Endodermal cell (in vitro differentiated cells): ENCODE measurements at places on chromosomes 5 and 9. TPM values are rescaled to one million over a fixed set of nuclear protein-coding genes. Genes with fewer than 3 reads are reported as not detected.

DNA sequence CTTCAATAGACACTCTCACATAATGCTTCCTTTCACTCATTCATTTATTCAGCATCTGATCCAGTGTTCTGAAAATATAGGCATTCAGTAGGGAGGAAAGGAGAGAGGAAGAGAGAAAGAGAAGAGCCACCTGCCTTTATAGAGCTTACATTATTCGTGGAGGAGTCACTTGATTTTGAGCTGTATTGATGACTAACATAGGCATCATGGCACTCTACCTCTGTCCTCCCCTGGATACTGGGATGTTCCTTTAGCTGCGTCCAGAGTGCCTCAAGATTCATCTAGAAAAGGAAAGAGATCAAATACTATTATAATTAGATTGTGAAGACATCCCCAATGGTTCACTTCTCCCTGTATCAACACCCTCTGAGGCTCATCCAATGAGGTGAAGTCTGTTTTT, 345.1 kb downstream of the SPATA31D1 start:
- no peak for DNase-seq

DNA sequence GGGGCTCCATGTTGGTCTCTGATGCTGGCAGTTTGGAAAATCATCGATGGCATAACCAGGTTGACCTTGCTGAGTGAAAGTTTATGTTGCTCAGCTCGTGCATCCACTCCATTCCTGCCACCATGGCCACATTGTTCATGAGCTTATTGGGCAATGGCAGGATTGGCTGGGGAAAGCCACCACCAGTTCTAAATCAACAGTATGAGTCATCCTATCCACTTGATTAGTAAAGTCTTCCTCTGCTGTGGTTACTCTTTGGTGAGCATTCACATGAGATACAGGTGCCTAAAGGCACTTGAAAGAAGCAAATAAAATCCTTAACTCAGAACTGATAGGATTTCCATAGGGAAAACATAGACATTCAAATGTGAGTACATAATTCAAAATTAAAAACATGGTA, 131.8 kb upstream of the FBN2 start:
- no peak for DNase-seq

DNA sequence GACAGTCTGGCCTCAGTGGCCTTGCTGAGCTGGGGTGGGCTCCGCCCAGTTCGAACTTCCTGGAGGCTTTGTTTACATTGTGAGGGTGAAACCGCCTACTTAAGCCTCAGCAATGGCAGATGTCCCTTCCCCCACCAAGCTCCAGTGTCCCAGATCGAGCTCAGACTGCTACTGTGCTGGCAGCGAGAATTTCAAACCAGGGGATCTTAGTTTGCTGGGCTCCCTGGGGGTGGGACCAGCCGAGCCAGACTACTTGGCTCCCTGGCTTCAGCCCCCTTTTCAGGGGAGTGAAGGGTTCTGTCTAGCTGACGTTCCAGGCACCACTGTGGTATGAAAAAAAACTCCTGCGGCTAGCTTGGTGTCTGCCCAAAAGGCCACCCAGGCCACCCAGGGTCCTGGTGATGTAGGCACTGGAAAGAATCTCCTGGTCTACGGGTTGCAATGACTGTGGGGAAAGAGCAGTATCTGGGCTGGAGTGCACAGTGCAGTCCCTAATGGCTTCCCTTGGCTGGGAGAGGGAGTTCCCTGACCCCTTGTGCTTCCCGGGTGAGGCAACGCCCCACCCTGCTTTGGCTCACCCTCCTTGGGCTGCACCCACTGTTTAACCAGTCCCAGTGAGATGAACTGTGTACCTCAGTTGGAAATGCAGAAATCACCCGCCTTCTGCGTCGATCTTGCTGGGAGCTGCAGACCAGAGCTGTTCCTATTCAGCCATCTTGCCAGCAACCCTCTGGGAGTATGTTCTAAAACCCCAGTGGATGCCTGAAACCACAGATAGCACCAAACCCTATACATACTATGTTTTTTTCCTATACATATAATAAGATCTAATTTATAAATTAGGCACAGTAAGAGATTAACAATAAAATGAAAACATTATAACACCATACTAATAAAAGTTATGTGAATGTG, 95.5 kb downstream of the TMEM161B start:
- peak; percentile 71 for DNase-seq

- DNase-seq, result no peak
Measured at GRCh38 chr5:89572696-89573095, 689.7 kb upstream of the MEF2C start.

GRCh38 chr5:156006026-156006647, 320.8 kb upstream of the SGCD start:
- DNase-seq, result no peak

- DNase-seq, result no peak
Measured at GRCh38 chr5:126450346-126450745, 27.1 kb downstream of the GRAMD2B start.

GRCh38 chr9:77933019-77933418, 98.6 kb downstream of the GNAQ start:
- DNase-seq, result no peak

DNA sequence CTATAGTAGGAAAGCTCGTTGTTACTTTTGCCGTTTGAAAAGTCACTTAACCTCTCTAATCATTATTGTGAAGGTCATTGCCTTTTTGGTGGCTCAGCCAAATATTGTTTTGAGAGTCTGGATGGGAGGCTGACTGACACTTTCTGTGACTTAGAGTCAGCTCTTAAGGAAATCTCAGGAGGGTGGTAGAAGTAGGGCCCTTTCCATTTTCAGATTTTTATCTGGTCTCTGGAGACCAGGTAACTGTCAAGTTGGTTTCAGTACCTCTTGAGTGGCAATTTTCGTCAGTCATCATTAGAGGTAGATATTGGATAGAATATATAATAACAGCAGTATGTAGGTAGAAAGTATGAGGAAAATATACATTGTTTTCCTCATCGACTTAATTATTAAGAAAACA, 23.3 kb downstream of the UGCG start:
- DNase-seq, result no peak

GRCh38 chr9:110197330-110198187, 10.4 kb downstream of the C9orf152 start:
- DNase-seq, result no peak

DNA sequence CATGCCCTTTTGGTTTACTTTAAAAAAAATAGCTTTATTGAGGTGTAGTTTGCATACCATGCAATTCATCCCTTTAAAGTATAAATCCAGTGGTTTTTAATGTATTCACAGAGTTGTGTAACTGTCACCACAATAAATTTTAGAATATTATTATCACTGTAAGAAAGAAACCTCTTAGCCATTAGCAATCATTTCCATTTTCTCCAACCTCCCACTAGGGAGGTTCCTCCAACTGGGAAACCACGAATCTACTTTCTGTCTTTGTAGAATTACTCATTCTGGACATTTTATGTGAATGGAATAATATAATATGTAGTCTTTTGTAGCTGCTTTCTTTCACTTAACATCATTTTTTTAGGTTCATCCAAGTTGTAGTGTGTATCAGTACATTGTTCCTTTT, 43.5 kb downstream of the UNC13B start:
- DNase-seq, result no peak

DNA sequence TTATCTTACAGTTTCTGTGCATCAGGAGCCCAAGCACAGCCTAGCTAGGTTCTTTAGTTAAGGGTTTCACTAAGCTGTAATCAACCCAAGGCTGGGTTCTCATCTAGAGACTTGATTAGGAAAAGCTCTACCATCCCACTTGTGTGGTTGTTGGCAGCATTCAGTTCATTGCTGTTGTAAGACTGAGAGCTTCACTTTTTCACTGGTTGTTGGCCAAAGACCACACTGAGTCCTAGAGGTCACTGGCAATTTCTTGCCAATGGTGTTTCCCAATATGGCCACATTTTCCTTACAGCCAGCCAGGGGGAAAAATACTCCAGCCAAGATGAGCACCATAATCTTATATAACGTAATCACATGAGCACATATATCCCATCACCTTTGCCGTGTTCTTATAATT, 74.3 kb downstream of the SMIM15 start:
- no peak for DNase-seq

- peak; percentile 92 for DNase-seq
Measured at GRCh38 chr9:131407717-131408195, 13.9 kb downstream of the PRRC2B start.

GRCh38 chr9:106218427-106218826, 524.1 kb downstream of the TMEM38B start:
- DNase-seq, result no peak

DNA sequence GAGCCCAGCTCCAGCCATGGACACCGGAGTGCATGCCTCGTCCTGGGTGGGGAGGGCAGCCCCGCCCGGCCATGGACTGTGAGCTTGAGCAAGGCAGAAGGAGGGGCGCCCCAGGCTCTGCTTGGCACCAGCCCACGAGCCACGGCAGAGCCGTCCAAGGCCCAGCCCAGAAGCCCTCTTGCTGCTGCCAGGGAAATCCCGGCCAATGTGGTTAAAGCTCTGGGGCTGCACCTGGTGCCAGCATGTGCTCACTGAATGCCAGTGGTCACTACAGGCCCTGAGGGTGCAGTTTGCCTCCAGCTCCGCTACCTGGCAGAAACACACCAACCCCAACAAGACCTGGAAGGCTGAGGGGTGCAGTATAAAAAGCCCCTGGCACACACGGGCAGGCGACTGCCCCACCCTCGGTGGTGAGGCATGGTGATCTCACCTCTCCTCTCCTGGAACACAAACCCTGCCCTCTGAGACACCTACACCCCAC, 11.8 kb downstream of the BRD3 start:
- DNase-seq, result peak; percentile 41

- no peak for DNase-seq
Measured at GRCh38 chr5:82952326-82952725, 124.9 kb downstream of the TMEM167A start.

DNA sequence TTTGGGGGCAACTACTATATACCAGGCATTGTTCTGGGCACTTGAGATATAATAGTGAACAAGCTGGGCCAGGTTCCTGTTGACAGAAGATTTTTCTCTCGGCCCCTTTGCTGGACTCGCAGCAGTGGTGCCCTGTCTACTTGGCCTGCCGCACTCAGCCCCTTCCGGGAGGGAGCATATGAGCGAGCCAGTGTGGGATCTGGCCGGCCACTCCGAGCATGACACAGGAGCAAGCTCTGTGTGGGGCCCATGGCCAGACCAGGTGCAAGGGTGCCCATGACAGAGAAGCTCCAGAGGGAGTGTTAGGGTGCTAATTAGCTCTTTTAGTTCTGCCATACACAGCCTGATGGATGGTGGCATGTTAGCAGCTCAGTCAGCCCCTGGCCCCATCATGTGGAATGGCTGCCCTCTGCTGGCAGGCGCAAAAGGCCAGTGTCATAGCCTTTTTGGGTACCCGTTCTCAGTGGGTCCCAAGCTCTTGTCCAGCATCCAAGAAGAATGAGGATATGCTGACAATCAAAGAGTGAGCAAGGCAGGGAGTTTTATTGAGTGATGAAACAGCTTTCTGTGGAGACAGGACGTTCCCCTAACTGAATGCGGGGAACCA, 9.3 kb upstream of the KIF4B start:
- peak; percentile 90 for DNase-seq

DNA sequence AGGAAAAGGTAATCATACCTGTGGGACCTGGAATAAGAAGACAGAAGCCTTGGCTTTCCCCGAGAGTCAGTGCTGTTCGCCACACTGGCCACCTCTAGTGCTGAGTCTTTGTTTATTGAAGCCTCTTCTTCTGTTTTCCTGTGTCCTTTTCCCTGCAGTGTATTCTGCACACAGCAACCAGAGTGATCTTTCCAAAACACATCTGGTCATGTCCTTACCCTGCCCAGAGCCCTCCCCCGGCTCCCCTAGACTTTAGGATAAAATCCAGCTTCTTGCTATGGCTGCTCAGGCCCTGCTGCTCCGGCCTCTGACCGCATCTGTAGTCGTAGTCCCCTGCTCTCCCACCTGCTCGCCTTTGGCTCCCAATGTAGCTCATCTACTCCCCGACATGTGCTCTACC, 28.3 kb downstream of the GALNT10 start:
- DNase-seq, result no peak

DNA sequence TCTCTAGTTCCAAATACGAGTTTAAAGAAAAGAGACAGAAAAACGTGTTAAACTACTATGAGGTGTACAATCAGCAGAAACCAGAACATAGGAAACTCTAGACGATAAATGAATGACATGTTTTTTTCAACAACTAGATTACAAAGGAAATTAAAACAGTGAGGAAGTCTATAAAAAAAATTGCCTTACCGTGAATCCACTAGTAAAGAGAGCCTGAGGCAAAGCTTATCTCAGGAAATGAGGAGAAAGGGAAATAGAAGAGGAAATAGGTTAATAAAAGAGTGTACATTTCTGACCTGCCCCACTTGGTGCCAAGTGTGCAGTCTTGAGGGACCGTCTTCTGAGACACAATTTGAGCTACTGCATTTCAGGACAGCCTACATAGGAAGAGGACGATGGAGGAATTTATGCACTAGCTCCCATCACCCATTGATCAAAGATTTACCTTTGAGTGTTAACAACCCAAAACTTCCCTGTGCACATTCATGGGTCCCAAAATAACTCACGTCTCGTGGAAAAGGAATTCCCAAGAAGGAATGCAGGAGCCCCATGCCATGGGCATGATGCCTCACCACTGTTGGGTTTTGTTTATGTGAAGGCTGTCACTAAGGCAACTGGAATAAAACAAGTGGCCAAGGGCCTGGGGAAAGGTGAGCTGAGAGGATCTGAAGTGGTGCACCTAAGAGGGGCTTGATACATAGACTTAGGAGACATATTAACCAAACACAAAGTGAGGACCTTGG, 53.6 kb upstream of the SLC1A3 start:
- DNase-seq, result peak; percentile 66

DNA sequence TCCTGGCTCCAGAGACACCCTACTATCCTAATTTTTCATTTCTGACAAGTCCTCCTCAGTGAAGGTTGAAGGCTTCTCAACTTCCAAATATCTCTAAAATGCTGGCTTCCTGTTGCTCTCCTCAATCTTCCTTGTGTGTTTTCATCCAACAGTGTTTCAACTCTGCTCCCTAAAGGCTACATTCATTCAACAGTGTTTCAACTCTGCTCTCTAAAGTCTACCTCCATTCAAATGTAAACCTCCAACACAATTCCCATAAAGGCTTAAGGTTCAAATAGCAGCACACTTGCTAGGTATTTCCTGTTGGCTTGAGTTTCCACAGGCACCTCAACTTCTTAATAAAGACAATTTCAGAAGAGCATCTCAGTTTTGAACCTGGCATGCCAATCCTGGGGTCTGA, 164.8 kb downstream of the HINT1 start:
- no peak for DNase-seq

DNA sequence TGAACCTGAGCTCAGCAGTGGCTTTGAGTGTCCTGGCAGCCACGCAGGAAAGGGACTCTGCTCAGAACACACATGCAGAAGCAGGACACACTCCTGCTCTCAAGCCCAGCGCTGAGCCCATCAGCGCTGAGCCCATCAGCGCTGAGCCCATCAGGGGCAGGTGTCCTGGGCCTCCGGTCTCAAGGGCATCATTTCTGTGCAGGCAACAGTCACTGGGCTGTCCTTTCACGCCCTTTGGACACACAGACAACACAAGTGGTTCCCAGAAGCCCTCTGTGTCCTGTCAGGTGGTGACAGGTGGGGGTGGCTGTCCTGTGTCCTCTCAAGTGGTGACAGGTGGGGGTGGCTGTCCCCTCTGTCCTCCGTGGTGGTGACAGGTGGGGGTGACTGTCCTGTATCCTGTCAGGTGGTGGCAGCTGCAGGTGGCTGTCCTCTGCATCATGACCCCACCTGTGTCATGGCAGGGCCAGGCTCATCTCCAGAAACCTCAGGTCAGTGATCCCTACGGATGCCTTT, 39.0 kb upstream of the CLPTM1L start:
- DNase-seq, result no peak

Gene CAMK4
- 2.8 and 3.7 TPM in 2 replicates for total RNA-seq

Gene PDLIM4
- 9.0 and 9.1 TPM in 2 replicates for total RNA-seq

Gene BARX1
- total RNA-seq, result 10.8 TPM in 1 of 3 replicates, not detected in the others

Gene C1QTNF3
- total RNA-seq, result 3.5 and 5.0 TPM in 2 replicates

Gene IL33
- total RNA-seq, result 0.21 to 0.33 TPM in 2 of 3 replicates, not detected in the other

Gene NOXA1
- total RNA-seq, result 3.8 and 5.0 TPM in 2 replicates

Gene SHOC1
- total RNA-seq, result not detected in 2 replicates
